HTR-8/SVneo (cell line): ENCODE measurements at places on chromosomes 6 and 20.

DNA sequence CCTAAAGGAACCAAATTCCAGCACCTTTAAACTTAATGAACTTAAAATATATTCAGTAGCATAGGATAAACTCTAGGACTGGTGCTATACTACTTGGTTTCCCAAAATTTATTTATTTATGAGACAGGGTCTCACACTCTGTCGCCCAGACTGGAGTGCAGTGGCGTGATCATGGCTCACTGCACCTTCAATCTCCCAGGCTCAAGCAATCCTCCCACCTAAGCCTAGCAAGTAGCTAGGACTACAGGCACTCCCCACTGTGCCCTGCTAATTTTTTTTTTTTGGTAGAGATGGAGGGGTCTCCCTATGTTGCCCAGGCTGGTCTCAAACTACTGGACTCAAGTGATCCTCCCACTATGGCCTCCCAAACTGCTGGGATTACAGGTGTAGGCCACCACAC is 21.4 kb downstream of the EIF2S2 start:
- DNase-seq = no peak

- DNase-seq = no peak
Observed at GRCh38 chr20:46523696-46524328, 10.5 kb upstream of the ZNF334 start.

GRCh38 chr6:154615483-154616025 is 105.1 kb upstream of the CNKSR3 start:
- peak; percentile 31 for DNase-seq

DNA sequence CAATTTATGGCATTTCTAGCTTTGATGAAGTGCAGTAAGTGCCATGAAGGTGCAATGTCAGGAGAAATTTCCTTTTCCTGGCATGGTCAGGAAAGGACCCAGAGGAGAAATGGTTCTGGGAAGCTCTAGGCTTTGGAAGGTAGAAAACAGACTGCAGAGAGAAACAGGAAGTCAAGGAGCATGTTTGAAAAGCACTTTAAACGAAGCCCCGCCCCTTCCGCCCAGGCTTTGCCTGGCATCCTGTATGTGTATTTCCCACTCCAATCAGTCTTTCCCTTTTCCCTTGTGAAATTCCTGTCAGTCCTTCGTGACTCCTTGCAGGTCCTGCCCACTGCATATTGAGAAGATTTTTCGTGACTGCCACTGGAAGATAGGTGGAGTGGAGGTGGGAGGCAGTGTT is 320.9 kb upstream of the SASH1 start:
- no peak for DNase-seq

DNA sequence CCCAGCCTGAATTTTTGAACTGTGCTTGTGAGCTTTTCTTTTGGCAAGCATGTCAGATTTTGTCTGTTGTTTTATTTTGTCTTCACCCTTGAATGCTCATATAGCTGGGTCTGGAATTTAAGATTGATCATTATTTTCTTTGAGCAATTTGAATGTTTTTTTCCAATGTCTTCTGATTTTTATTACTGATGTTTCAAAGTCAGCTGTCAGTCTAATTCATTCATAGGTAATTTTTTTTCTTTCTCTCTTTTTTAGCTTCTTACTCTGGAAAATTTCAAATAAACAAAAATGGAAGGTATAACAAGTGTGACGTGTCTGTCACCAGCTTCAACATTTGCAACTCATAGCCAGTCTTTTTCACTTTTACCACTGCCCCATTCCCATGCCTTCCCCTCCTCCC is 15.1 kb downstream of the ATRN start:
- DNase-seq = no peak

DNA sequence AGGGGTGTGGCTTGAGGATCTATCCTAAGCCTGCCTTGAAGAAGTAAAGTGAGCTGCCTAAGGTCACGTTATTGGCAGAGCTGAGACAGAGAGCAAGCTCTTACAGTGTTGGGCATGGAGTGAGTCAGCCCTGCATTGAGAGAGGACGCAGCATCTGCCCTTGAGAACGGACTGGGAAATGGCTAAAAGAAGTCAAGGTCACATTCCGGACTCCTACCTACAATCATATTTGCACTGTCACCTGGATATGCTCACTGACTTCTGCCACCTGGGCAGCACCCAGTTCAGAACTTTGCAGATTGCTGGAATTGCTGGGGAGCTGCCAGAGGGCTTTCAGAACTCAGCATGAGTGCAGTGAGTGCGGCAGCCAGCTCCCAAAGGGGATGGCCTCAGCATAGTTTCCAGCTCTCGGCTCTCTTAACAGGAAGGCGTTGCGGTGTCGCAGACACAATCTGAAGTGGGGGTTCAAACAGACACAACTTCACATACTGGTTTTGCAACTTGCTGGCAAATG is 199.3 kb upstream of the SGK1 start:
- peak; percentile 51 for DNase-seq

DNA sequence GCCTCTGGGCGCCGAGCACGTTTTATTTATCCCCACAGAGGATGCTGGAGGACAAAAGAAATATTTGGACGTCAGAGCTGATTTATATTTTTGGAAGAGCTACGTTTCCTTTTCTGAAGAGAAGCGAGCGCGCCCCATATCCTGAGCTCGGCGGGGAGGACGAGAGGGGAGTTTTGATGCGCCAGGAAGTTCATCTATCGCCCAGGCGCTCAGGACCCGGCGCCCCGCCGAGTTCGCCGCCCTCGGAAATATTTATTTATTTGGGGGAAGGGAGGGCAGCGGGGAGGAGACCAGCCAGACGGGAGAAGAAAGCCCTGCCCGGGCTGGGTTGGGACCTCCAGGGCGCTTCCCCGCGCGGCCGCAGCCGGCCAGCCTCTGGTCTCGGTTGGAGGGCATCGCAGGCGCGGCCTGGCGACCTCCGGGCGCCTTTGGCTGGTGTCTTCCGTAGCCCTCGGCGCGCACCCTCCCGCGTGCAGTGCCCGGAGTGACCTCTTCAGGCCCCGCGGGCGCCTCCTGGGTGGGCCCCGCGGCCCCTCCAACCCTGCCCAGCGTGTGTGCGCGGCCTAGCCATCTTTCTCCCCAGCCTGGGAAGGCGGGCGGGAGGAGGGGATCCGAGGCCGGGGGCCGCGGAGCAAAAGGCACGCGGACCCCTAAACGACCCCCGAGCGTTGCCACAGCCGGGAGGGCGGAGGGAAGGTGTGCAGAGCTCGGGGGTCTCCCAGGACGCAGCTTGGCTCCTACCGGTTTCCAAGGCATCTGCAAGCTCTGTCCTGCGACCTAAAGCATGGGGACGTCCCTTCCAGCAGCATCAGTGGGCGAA is 5.4 kb upstream of the FOXF2 start:
- no peak for DNase-seq

GRCh38 chr6:2763345-2763841 is 1.8 kb upstream of the WRNIP1 start:
- no peak for DNase-seq

- peak; percentile 2 for DNase-seq
Observed at GRCh38 chr6:97586344-97586743, 303.3 kb upstream of the MMS22L start.

GRCh38 chr6:28125401-28125800 is 992 bp downstream of the ZSCAN16 start:
- DNase-seq = no peak

DNA sequence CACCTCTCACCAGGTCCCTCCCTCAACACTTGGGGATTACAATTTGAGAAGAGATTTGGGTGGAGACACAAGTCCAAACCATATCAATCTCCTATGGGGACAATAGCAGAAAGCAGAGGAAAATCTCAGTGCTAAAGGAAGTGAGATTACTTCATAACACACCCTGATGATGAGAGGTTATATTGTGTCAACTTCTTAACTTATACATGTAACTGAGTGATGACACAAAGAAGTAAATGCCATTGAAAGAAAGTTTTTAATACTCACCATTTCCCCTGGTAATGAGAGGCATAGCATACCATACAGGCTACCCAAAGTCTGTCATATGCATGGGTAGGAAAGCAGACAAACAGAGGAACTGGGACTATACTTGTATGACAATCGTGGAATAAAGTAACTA is 137.2 kb downstream of the MMUT start:
- no peak for DNase-seq

- DNase-seq = no peak
Observed at GRCh38 chr6:36130667-36131510, 576 bp downstream of the MAPK13 start.

DNA sequence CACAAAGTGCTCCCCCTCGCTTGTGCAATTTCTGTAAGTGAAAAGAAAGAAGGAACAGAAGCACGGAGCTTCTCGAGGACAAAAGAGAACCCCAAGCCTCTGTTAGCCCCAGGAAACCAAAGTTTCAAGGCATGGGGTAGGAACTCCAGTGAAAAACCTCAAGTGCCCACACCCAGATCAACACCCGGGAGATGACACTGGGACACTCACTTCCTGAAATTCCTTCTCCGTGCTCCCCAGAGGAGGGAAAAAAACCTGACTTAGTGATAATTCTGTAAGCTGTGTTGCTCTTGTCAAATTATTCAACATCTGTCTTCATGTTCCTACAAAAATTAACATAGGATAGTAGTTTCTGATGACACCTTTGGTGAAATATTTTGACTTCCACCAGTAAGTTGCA is 4.6 kb downstream of the MDGA1 start:
- no peak for DNase-seq

DNA sequence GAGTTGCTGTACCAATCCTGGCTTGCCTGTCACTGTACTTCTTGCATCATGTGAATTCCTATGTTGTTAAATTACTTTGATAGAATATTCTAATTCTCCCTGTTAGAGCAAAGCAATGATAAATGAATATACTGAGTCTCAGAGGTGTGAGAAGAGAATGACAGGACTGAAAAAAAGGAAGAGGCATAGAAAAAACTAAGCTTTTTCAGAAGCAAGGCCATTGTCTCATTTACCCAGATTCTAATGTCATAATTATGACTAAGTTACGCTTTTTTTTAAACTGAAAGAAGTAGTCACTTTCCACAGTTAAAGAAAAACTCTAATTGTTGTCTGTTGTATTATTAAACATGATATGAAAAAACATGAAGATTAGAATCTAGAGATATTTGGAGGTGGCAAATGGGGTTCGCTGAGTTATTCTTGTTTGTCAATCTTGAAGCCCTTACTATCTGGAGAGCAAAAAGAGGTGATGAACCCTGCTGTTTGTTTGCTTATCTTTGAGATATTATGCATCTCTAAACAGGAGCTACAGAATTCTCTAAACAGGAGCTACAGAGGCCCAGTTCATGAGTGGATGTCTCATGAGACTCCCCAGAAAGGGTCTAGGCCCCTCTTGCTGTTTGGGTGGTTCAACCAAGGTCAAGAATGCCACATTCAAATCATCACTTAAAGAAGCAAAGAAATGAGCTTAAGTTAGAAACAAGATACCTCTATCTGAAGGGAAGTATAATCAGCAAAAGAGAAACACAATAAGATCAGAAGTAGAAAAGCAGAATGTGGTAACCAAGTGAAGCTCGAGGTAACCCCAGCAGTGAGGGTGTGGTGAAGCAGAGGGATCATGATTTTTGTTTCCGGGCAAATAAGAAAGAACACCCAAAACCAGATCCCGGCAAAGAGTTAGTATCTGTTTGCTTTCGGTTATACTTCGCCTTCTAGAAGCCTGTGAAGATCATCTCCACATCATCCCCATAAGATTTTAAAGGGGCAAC is 33.3 kb upstream of the THEMIS start:
- no peak for DNase-seq

DNA sequence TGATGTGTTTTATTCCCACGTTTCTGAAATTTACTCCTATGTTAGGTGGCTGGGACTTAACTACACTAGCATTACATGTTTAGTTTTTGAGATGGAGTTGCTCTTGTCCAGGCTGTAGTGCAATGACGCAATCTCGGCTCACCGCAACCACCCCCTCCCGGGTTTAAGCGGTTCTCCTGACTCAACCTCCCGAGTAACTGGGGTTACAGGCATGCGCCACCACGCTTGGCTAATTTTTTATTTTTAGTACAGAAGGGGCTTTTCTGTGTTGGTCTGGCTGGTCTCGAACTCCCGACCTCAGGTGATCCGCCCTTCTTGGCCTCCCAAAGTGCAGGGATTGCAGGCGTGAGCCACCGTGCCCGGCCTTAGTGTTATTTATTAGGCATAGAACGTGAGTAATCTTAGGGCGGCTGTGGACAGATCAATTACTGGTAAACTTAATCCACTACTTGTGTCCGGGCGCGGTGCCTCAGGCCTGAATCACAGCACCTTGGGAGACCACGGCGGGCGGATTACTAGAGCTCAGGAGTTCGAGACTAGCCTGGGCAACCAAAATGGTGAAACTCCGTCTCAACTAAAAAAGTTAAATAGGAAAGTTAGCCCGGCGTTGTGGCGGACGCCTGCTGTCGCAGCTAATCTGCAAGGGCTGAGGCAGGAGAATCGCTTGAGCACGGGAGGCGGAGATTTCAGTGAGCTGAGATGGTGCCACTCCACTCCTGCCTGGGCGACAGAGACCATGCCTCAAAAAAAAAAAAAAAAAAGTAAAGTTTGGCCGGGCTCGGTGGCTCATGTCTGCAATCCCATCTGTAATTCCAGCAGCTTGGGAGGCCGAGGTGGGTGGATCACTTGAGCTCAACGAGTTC is 123.7 kb upstream of the BTN3A2 start:
- no peak for DNase-seq

DNA sequence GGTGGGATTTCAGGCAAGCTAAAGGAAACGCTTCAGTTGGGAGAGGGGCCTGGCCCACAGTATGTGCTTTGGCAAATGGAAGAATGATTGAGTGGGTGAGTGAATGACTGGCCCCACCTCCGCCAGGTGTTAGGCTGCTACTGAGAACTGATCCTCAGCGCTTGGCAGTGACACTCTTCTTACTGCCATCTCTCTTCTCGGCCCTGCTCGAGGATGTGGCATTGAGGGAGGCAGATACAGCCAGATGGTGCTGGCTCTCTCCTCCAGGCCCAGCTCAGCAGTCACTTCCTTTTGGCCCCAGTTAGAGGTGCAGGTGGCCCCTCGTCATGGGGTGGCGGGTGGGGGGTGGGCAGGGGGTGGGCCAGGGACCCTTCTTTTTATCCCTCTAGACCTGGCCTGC is 38.9 kb upstream of the KCNK5 start:
- no peak for DNase-seq

DNA sequence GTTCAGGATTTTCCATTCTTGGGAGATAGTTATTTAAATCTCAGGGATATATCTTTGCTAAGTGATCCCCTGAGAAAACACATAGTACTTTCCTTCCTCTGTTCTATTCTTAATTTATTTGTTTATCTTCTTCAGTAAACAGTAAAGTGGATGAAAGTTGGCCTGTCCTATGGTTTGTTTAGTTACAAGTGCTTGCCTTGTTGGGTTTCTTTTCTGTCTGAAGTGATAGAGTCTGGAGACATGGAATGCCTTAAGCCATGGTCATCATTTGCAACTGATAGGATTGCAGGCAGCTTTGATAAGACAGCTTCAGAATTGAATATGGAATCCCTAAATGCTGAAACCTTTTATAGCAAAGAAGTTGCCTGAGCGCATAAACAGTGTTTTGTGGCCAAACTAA is 4.9 kb downstream of the ADGRG6 start:
- DNase-seq = no peak
